ENCODE measurements at places on chromosomes 1 and 21.

- DNase-seq = no peak
Measured at GRCh38 chr1:67908250-67908936, 75.1 kb upstream of the GNG12 start.

DNA sequence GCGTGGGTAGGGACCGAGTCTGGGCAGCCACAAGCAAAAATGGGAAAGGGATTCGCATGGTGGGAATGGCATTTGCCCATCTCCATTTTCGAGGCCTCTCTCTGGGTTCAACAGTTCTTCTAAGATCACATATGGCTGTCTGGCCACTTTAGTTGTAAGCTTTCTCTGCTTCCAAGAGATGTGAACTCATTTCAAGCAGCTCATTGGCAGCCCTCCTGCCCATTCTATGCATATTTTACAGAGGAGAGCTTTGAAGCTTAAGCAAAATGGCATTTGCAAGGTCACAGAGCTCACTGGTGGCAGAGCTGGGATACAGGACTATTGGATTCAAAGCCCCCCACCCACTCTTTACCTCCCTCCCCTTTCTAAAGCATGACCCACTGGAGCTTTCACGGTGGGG lies 93.7 kb downstream of the HHIPL2 start:
- no peak for DNase-seq

- no peak for DNase-seq
Measured at GRCh38 chr1:35565742-35566133, 7.4 kb upstream of the TFAP2E start.

GRCh38 chr1:209267968-209268367 lies 315.5 kb upstream of the CAMK1G start:
- DNase-seq = no peak

DNA sequence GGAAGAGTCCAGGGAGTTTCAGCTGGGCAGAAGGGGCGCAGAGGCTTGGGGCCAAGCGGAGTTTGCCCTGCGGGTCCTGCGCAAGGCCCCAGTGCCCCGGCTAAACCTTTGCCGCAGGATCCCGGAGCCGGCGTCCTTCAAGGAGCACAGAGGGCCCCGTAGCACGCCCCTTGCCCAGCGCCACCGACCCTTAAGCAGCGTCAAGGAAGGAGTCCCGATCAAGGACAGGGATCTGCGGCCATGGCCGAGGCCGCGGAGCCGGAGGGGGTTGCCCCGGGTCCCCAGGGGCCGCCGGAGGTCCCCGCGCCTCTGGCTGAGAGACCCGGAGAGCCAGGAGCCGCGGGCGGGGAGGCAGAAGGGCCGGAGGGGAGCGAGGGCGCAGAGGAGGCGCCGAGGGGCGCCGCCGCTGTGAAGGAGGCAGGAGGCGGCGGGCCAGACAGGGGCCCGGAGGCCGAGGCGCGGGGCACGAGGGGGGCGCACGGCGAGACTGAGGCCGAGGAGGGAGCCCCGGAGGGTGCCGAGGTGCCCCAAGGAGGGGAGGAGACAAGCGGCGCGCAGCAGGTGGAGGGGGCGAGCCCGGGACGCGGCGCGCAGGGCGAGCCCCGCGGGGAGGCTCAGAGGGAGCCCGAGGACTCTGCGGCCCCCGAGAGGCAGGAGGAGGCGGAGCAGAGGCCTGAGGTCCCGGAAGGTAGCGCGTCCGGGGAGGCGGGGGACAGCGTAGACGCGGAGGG lies 520 bp downstream of the CLIC6 start:
- peak; percentile 66 for DNase-seq

GRCh38 chr1:2503554-2504224 lies 22.7 kb downstream of the PANK4 start:
- no peak for DNase-seq

DNA sequence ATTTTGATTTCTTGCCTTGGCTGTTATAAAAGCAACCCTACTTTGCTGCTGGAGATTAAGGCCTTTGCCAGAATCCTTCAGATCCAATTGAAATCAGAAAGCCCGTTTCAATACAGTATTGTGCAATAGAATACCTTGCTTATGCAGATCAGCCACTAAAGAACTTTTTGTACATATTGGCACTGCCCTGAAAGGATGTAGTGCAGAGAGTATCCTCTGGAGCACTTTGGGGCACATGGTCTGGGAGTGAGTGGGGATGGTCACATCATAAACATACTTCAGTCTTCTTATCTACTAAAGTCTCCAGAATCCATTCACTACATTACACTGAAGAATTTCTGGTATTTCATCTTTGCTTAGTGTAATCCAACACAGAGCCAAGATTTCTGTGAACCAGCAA lies 189.0 kb downstream of the CENPF start:
- no peak for DNase-seq

- DNase-seq = no peak
Measured at GRCh38 chr1:87338566-87338965, 9.9 kb downstream of the LMO4 start.

- no peak for DNase-seq
Measured at GRCh38 chr1:66160719-66161118, 368.0 kb downstream of the PDE4B start.

- no peak for DNase-seq
Measured at GRCh38 chr1:232626452-232626851, 3.5 kb downstream of the SIPA1L2 start.

GRCh38 chr1:107963601-107964335 lies 1.2 kb downstream of the VAV3 start:
- DNase-seq = peak; percentile 52

DNA sequence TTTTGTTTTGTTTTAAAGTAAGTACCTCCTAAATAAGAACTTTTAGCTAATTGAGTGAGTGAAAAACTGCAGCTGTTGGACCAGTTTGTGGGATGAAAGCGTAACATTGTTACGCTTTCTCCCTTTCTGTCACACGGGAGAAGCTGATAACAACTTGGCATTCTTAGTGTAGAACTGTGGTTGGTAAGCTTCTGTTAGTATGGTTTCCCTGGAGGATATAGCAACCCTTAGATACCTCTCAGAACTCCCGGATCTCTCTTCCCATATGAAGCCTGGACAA lies 98.2 kb downstream of the CACHD1 start:
- DNase-seq = no peak

DNA sequence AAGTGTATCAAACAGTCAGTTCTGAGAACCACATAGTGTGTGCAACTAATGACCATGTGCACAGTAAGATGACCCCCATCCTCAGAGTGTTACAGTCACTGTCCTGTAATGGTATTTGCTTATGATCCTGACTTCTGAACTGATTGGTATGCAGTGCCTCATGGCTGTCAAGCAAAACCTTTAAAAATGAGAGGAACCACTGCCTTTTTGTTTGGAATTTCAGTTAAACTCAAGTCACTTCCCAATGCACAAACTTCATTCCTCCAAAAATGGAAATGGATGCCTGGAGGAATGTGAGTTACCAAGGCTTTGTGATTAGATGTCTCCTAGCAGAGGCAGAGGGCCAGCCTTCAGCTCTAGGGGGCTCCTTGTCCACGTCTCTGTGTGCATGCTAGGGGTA lies 10.5 kb downstream of the C1orf198 start:
- no peak for DNase-seq

- peak; percentile 68 for DNase-seq
Measured at GRCh38 chr1:19028110-19028509, 71.6 kb upstream of the IFFO2 start.

DNA sequence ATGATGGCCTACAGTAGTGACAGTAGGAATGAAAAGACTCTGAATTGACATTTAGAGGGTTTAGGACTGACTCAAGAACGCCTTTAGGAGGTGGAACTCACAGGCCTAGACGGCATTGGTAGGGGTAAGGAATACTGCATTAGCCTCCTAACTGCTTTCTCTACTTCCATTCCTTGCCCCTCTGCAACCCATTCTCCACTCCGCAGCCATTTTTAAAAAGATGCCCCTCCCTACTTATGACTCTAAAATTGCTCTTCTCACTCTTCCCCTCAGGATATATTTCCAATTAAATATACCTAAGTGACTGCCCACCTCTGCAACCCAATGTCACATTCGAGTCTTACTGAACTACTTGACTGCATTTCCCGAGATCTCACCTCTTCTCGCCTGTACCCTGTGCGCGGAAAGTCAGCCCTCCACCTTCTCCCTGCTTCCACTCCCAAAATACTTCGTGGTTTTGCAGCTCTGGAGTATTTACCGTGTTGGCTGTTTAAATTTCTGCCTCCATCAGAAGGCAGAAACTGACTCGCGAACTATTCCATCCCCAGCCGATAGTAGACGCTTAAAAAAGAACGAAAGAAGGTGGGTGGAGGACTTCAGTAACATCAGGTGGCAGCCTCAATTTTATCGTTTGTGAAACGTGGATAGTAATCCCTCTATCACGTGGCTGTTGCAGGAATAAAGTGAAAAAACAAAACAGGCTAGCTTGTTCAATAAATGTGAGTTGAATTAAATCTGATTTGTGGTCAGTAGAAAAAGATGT lies 1.1 kb upstream of the YBX1 start:
- DNase-seq = no peak

DNA sequence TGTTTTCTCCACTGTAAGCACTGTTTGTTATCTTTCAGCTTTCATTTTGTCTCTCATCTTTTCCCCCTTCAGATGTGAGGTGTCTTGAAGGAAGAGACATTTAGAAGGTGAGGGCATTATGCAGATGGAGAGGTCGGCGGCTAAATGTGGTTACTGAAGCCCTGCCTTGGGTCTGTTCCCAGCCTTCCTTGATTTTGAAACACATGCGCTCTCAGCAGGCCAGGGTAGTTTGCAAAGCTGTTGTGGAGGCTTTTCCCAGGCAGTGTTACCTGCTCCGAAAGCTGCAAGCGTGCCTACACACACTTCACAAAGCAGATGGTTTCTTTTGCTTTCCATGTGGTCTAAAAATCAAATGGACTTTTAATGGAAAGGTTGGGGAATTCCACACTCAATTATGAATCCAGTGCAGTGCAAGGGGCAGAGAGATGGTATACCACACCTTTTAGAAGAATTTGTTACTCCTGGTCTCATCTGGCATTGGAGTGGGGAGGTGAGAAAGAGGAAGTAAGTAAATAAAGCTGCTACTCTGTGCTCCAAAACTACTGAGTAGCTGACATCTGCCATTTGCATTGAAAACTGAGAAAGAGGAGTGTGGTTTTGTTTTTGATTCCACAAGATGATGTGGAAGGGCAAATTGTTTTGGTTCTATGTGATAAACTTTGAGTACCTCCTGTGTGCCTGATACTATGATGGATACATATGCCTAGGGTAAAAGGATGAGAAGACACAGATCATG lies 91.9 kb downstream of the NFIA start:
- DNase-seq = no peak

DNA sequence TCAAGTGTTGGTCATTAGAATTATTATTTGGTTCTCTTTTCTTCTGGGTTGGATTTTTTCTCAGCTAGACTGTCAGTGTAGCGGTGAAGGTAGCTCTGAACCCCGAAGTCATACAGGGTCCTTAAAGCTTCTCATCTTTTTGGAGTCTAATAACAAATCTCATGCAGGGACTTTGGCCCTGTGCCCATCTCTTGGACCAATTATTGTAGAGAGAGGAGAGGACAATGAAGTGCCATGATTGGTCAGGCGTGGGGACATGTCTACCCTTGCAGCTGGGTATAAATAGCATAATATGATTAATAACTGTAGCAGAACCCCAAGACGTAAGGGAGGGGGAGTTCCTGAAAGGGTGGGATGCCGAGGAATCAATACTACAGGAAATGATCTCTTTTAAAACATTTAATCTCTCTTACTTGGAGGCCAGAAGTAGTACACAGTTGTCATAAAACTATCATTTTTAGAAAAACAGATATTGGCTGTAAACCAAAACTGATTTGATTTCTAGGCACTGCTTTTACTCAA lies 8.8 kb downstream of the MAGI3 start:
- DNase-seq = no peak

- DNase-seq = no peak
Measured at GRCh38 chr1:205214756-205215155, 3.3 kb upstream of the DSTYK start.

- no peak for DNase-seq
Measured at GRCh38 chr1:185808631-185809030, 74.4 kb downstream of the HMCN1 start.

DNA sequence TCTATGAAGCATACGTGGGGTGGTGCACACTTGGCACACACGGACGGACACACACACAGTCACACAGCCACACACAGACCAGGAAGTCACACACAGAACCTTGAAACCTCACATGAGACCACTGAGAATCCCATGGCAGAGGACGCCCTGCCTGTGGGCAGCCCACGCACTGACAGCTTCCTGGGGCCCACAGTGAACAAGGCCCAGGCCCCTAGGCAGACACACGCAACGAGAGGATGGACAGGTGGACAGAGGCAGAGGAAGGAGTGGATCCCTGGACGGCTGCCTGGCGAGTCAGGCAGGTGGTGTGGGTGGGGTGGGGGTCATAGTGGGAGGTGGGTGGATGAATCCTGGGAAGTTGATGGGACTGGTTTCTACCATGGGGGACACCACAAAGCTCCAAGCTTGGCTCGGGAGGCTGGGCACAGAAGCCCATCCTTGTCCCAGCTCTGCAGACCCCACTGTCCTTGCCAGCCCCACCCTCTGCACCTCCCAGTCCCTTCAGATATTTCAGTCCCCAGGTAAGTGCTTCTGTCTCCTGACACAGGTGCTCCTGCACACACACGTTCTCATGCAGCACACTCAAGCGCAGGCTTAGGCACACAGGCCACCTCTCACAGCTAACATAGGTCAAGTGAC lies 49.1 kb downstream of the WNT9A start:
- DNase-seq = peak; percentile 43

GRCh38 chr21:44686000-44686781 lies 4.2 kb upstream of the KRTAP12-1 start:
- DNase-seq = peak; percentile 71

- no peak for DNase-seq
Measured at GRCh38 chr1:222919478-222919865, 104.6 kb downstream of the DISP1 start.

DNA sequence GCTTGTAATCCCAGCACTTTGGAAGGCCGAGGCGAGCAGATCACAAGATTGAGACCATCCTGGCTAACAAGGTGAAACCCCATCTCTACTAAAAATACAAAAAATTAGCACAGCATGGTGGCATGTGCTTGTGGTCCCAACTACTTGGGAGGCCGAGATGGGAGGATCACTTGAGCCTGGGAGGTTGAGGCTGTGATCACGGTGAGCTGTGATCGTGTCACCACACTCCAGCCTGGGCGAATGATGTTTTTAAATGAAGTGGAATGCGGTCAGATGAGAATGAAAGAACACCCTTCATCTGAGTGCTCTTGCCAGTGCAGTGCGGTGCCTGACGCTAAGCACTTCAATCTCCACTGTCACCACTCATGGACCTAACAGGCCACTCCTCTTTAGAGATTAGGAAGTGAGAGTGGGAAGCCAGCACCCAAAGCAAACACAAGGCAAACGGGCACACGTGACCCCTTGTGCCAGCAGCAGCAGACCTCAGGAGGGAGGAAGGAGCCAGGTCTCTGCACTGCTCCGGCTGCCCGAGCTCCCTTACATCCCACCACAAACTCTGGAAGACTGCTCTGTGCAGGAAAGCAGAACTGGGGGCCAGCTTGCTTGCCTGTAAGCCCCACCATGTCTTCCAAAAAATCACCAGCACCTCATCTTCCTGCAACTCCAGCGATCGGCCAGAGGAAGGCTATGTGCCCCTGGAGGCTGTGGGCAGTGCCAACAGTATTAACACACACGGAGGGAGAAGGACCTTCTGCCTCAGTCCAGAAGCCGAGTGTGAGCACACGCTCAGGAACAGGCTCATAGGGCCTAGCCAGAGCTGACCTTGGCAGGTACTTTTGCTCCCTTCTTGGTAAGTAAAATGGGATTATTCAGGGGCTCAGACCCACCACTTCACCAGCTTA lies 9.7 kb downstream of the CTNNBIP1 start:
- DNase-seq = no peak
